Omental fat pad (tissue), 4 donors: ENCODE measurements at places on chromosomes 2 and 18. TPM values are rescaled to one million over a fixed set of nuclear protein-coding genes. Genes with fewer than 3 reads are reported as not detected.

GRCh38 chr2:85803704-85804425, 50.1 kb downstream of the ATOH8 start:
- DNase-seq, result no peak

DNA sequence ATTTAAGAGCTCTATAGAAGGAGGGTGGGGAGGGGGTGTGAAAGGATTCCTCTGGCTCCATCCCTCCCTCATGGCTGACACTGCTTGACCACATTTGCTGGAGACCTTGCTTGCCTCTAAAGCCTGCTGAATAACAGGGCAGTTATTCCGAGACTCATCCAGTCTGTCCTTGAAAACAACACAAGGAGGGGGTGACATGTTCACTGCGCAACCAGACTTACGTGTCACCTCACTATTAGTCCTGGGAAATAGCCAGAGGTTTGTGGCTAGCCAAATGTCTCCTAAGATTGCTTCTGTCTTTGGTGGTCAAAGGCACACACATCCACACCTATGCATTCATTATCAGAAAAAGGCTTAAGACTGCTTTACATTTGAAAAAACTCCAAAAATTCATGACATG, 256.2 kb upstream of the SKOR2 start:
- DNase-seq, result no peak

GRCh38 chr2:59816075-59816474, 737.4 kb downstream of the BCL11A start:
- DNase-seq, result no peak

- DNase-seq, result no peak
Observed at GRCh38 chr2:217901835-217902378, 100.9 kb downstream of the TNS1 start.

DNA sequence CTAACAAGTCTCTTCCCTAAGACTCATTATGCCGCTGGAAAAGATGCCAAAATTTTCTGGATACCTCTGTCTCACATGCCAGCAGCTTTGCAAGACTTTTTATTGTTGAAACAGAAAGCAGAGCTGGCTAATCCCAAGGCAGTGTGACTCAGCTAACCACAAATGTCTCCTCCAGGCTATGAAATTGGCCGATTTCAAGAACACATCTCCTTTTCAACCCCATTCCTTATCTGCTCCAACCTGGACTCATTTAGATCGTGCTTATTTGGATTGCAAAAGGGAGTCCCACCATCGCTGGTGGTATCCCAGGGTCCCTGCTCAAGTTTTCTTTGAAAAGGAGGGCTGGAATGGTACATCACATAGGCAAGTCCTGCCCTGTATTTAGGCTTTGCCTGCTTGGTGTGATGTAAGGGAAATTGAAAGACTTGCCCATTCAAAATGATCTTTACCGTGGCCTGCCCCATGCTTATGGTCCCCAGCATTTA, 26.3 kb downstream of the DHRS9 start:
- DNase-seq, result no peak

DNA sequence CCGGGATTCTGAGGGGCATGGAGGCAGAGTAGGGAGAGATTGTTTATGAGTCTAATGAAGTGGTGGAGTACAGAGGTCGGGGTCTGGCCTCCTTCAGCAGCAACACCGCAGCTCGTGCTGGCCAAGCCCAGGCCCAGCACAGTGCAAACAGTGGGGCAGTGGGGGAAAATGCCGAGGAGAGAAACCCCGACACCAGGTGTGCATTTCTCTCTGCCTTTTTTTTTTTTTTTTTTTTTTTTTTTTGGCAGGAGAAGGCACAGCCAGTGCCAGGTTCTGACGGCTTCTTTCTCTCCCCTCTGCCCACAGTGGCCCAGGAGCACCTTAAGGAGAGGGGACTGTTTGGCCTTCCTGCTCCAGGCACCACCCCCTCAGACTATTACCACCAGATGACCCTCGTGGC, 219.3 kb downstream of the GLI2 start:
- DNase-seq, result no peak

- DNase-seq, result no peak
Observed at GRCh38 chr18:38633333-38633732, 1067.7 kb upstream of the CELF4 start.

DNA sequence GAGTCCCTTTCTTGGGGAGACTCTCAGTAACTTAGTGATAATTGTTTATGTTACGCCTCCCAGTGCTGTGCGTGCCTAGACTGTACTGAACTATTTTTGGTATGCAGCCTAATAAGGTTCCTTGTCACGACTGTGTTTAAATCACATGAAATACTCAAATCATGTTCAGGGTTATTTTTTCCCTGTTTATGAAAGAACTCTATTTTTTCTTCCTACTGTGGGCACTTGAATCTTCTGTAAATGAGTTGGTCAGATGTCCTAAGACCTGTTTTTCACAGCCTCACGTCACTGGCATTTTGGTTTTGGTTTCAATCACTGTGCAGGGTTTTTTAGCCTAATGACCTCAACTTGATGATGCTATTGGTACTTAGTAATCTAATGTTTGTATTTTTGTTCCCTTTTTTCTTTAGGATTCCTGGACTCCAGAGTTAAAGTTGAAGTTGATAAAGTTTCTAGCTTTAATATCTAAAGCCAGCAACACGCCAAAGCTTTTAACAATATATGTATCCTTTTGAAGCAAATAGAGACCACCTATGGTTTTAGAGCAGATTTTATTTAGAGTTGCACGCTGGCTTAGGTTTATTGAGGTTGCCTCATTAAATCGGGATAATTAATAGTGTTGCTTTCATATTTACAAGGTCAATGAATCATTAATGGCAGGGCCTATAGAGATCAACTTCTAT, 24.0 kb downstream of the ARMC9 start:
- DNase-seq, result no peak

DNA sequence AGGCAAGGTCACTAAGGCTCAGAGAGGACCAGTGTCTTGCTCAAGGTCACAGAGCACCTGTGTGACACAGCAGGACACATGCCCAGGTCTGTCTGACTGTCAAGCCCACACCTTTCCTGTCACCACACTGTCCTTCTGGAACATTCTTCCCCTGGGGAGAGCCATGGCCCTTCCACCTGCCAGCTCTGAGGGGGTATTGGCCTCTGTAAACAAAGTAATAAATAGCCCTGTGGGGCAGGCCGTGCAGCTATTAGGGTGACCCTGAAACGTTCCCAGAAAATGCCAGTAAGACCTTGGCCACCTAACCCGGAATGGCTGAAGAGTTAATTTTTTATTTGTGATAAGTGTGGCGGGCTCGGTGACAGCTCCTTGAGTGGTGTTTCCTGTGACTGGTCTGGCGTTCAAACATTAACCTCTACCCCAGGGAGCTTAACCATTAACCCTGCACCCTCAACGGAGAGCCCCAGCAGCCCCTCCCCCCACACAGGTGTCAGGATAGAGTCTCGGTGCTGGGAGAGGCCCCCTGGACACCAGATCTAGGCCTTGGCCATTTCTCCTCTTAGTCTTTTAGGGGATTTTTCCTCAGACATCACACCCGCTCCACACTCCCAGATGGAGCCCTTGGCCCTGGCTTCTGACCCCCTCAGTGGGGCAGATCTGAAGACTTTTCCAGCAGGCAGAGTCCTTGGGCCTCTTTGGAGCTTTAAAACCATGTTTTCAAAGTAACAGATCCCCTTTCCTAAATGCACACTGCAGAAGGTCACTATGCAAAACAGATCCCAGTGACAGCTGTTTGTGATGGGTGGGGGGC, 36.6 kb downstream of the SCTR start:
- DNase-seq, result no peak

- no peak for DNase-seq
Observed at GRCh38 chr2:24906466-24906865, 13.6 kb downstream of the ADCY3 start.

DNA sequence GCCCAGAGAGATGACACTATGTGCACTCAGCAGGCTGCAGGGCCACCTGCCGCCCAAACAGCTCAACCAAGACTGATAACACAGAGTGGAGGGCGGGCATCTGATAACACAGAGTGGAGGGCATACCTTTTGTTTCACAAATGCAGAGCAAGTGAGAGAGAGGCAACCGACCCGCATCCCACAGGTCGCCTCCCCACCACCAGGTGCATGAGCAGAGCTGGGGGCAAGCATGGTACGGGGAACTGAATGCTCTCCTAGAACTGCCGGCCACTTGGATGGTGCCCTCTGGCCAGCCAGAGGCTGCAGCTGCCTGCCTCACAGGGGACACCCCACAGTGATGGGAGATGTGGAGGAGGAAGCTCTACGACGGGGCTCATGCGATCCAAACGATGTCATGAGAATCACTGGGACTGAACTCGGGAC, 49.5 kb downstream of the ANO7 start:
- no peak for DNase-seq

GRCh38 chr2:85707304-85707703, 13.1 kb downstream of the GNLY start:
- no peak for DNase-seq

DNA sequence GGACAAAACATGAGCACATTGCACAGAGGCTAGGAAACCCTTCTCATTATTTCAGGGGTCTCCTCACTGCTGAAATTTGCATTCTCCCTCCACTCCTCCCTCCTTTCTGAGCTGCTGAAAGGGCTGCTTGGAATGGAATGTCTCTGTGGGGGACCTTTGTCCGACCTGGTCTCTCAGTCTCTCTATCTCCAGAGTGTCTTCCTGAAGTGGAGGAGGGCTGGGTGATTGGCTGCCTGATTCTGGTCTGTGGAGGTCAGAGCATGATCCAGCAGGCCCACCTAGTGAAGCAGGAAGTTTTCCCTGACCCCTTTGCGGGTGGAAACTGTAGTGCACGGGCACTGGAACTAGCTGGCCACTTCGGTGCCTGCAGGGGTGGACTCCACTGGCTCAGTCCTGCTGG, 560.5 kb upstream of the HS6ST1 start:
- DNase-seq, result no peak

DNA sequence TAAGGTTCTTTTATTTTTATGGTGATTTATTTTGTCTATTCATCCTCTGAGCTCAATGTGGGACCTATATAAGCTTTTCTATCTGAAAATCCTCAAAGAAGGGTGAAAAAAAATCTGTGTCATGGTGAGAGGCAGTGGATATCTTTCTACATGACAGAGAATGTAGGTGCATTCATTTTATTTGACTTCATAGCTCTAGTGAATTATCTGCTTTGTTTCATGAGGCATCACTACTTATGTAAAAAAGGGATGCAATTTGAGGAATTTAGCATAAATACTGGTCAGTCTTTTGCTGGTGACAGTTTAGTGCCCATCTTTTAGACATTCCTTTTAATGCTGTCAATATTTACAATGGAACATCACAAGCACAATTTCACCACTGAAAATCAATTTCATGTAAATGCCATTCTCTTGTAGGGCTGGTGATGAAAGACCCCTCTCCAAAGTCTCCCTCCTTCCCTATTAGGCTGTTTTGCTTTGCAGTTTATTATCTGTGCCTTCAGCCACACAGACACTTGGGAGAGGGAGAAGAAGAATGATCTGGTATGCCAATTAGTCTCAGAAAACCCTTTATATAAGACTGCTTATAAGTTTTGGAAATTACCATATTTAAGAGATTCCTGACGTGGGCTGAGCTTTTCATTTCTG, 148.3 kb upstream of the NXPH2 start:
- no peak for DNase-seq

DNA sequence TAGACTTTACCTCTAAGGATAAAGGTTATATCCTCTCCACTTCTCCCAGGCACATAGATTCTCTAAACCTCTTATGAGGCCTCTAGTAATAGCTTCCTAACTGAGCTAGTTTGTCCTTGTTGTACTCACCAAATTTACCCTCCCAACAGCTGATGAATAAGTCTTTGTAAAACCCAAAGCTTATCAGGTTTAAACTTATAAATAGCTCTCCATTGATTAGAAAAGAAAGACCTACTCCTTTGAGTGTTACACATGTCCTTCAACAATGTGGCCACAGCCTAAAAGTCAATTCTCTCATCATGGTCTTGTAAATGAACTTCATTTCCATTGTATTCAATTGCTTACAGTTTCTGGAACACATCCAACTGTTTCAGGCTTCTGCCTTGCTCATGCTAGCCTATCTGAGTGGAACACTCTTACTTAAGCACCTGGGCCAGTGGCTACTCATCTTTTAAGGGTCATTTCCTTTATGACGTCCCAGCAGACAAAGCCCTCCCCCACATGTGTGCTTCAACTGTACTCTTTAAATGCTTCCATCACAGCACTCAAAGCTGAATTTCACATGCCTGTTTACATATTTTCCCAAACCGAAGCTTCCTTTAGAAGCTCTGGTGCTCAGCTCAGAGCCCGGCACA, 131.6 kb downstream of the CDH2 start:
- DNase-seq, result no peak

- no peak for DNase-seq
Observed at GRCh38 chr18:78423811-78424210, 555.8 kb upstream of the SALL3 start.

Gene IWS1
- total RNA-seq, result 31.8 TPM

Gene ITGA4
- 5.7 TPM for total RNA-seq

Gene VIT
- 19.3 TPM for total RNA-seq

Gene GPAT2
- 7.0 TPM for total RNA-seq

Gene CD207
- total RNA-seq, result not detected

Gene TEKT4
- total RNA-seq, result not detected

Gene SLC4A5
- total RNA-seq, result 1.8 TPM

Gene EVX2
- total RNA-seq, result not detected
